Left colon (tissue), 2 donors: ENCODE measurements at places on chromosomes 7 and 10.

GRCh38 chr10:43962346-43963191, 313.9 kb upstream of the ZNF32 start:
- DNase-seq = no peak

GRCh38 chr7:18939771-18940592, 177.5 kb downstream of the TWIST1 start:
- no peak for DNase-seq

- no peak for DNase-seq
These were observed 547.8 kb downstream of the SORCS3 start for GRCh38 chr10:105188737-105189462.

DNA sequence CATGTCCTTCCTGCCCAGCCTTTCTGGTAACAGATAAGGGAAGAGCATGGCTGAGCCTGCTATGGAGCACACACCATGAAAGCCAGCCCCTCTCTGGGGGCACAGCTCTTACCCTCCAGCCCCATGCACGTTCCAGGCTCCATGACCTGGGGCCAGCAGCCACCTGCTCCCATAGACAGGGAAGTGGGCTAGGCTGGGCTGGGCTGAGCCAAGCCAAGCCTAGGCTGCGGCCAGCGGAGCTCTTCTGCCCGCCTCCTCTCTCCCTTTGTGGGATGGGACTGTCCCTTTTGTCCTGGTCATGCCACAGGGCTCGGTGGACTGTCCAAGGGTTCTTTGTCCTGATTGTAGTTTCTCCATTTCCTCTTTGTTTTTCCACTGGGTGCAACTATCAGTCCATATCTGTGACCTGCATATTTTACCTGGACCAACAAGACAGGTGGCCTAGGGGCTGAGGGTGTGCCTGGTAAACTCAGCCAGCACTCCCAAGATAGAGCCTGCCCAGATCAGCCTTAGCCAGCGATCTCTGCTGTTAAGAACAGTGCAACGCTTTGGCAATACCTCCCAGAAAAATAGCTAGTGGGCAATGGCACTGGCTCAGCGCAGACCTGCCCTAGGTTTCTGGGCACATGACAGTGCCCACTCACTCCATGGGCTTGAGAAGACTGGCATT, 97.2 kb upstream of the BTBD16 start:
- no peak for DNase-seq

DNA sequence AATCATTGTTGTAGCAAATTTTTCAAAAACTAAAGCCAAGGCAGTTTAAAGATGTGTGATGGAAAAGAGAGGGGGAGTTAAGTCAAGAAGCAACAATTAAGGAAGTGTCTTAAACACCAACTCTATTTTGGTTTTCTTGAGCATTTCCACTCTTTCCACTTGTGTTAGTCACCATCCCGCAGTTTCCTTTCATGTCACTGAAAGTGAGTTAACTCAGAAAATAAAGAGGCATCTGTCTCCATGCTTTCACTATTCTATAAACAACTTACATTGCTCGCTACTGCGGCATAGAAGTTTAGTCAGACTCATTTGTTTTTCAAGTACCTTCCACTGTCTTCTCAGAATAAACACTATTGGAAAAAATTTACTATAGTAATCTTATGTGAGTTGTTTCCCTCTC, 284.9 kb upstream of the SEMA3D start:
- DNase-seq = no peak

GRCh38 chr10:82934429-82934828, 1059.4 kb downstream of the NRG3 start:
- no peak for DNase-seq

- DNase-seq = no peak
These were observed 57.6 kb upstream of the TARP start for GRCh38 chr7:38330861-38331621.

DNA sequence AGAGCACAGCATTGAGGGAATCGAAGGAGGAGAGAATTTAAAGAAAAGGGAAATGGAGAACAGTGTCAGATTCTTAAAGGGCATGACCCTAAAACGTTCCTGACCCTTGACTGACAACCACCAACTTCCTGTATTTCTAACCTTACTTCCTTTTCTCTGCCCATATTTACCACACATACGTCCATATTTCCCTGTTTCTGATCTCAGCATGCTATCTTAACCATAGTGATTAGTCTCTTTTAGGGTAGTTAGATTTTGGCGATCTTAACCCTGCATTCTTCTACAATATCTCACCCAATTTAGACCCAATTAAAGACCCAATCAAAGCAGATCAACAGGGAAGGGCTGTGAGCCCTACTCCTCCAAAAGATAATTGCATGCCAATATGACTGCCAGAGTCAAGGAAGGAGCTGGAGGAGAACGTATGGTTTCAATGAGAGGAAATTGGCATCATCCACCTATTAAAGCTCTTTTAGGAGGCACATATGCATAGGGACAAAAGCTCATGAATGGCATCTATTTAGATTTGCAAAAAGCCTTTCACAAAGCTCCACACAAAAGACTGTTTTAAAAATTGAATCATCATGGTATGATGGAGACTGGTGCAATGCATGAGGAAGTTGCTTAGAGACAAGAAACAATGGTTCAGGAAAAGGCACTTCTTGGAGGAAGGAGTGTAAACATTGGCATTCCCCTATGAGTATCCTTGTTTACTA, 49.0 kb upstream of the ARHGAP12 start:
- no peak for DNase-seq

DNA sequence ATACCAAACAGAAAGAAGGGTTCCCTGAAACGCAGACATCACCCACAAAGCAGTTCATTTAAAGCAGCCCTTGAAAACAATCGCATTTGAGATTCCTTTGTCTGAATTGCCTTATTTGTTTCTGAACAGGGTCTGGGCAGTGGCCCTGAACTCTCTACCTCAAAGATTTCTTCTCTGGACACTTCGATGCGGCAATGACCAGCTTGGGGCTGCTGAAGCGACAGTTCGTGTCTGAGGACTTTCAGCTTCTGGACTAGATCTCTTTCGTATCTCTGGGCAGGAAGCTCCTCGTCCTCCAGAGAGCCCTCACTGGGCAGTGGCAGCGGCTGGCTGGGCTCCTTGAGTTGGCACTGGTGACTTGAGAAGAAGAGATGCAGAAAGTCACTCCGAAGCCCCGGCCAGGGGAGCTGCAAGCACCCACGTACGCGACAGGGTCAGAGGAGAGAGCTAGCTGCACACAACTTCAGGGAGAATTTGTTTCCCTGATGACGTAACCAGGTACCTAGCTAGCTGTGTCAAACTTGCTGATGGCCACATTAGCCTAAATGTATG, 96.3 kb downstream of the SMURF1 start:
- no peak for DNase-seq
